ENCODE measurements at places on chromosomes 4 and X.
A peak's percentile ranks its signal among the peaks of the same experiment; 100 is the strongest.

GRCh38 chr4:84877051-84877833 is 89.2 kb downstream of the WDFY3 start:
- no peak for DNase-seq

GRCh38 chr4:6196871-6197270 is 3.5 kb downstream of the JAKMIP1 start:
- no peak for DNase-seq

DNA sequence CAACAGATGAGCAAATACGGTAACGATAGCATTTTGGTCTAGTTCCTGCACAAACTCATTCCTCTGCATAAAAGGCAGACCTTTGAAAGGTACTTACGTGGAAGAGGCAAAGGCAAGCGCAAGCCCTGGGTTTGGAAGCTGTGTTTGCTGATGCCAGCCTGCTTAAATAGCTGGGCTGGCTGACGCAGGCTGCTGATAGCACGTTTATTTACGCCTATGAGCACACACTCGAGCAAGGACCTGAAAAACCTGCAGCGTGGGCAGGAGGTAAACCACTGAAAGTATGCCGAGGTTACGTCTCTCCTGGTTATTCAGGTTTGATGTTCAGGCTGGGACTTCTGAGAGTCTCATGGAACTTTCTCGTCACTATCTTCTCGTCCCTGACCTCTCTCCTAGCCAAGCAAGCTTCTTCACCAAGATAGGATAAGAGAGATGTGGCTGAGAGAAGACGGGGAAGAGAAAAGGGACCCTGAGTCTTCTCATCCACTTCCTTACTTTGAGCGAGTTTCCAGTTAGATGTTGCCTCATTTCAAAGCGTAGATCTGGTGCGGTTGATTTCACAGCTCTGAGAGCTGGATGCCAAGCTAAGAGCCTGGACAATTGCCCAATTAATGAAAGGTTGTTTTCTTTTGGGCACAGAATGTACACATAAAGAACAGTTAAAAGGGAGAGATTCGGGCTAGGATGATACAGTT is at the start of gene HOPX:
Gene HOPX (minus strand): TSS at position 139 of the 695 bp plus-strand sequence. CDS start 23,480 bp downstream, outside the sequence.
- peak; percentile 21 for DNase-seq

DNA sequence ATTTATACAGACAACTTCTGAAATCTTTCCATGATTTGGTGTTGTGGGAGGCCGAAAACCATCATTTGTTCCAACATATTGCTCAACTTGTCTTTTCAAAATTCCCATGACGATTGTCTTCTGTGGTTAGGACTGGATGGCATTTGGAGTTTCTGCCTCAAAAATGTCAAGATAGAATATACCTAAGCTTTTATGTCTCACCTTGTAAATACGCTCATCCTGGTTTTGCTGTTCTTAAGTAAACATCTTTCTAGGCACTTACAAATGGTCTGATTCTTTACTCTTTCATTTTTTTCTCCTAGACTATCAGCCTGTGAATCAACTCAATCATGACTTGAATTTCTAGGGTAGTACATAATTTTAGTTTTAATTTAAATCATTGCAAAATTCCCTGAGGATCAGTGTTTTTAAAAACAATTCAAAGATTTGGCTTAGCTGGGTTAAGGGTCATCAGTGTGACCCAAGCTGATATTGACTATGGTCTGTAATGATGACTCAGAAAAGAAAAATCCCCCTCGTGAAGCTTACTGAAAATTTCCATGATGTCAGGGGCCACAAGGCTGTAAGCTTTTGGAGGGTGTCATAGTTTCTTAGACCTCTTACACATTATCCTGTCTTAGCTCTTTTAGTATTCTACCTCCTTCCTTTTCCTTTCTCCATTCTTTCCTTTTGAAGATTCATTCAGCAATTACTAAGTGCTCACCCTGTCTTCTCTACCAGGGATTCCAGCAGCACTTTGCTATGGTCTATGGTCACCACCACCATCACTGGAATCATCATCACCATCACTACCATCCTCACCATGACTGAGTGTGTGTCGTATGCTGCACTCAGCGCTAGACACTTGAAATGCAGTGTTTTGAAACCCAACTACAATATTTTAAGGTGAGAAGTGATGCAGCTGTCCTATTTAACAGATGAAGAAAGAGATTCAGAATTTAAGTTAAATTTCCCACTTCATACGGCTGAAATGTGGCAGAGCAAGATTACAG is 124.4 kb downstream of the CPE start:
- no peak for DNase-seq

- DNase-seq, result peak; percentile 36
Measured at GRCh38 chr4:142314686-142315085, 531.4 kb downstream of the INPP4B start.

GRCh38 chr4:54104907-54105306 is 4.9 kb downstream of the GSX2 start:
- DNase-seq, result no peak

DNA sequence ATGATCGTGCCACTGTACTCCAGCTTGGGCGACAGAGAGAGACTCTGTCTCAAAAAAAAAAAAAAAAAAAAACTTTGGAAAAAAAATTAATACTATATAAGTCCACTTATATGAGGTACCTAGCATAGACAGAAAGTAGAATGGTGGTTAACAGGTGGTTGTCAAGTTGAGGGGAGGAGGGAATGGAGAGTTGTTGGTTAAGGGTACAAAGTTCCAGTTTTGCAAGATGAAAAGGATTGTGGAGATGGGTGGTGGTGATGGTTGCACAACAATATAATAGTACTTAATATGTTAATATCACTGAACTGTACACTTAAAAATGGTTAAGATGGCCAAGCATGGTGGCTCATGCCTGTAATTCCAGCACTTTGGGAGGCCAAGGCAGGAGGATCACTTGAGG is 4.1 kb upstream of the IL9R start:
- DNase-seq, result no peak

DNA sequence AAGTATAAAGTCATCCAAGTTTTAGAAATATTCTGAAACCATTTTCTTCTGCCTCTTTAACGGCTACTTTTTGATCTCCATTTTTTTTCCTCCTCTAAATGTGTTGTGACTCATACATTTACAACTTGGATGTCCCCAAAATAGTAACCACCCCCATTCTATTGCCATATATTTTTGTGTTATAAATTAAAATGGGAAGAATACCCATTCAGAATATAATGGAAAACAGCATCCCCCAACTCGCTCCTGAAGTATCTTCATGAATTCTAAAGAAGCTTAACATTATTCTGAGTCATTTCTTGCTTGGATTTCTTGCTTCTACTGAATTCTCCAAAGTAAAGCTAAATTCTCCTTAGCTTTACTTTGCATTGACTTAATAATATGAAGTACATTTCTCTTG is 92.0 kb upstream of the PTPN13 start:
- DNase-seq, result no peak

GRCh38 chrX:120260369-120260768 is 9.8 kb downstream of the ZBTB33 start:
- DNase-seq, result no peak

DNA sequence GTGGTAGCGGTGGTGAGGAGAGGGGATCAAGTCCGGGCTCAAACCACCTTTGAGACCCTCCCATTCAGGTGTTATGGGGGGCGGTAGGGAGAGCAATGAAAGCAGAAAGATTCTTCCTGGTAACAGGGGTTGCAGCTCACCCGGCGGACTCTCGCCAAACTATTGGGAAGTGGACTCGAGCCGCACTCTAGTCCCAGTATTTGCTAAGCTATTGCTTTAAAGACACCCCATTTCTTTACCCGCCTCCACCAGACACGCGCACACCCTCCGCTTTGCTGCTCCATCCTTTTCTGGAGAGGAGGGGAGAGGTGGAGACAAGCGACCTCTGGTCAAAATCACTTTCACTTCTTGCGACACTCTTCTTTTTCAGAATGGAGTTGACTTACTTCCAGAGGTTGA is 625 bp upstream of the GABRA4 start:
- DNase-seq, result no peak

DNA sequence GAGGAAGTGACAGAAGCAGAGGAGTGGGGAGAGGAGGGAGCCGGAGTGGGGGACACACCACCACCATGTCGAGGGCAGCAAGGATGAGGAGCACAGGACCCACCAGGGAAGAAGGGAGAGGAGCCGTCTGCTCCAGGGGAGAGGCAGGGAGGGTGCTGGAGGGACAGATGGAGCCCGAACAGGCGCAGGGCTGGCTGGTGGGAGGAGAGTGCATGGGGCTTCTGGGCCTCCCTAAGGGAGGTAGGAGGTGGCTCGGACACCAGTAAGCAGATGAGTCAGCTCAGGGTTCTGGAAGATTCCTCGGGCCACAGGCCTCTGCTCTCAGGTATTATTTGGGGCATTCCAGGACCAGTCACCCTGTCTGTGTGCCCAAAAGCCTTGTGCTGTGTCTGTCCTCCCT is 29.8 kb downstream of the ATP2B3 start:
- no peak for DNase-seq

- no peak for DNase-seq
Measured at GRCh38 chrX:65755786-65756185, 88.3 kb downstream of the MSN start.

DNA sequence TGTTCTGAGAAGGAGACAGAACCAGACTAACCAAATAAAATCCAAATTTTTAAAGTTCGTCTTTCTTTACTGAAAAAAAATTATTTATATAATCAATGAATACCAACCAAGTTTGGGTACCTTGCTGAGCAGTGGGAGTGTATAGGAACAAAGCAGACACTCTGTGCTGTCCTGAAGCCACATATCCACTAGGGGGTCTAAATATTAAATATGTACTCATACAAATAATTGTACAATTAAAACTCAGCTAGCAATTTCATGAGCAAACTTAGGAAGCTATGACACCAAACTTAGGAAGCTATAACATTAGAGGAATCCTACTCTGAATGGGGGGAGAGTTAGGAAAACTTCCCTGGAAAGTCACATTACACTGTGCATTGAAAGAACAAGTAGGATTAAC is 582.0 kb upstream of the EPHA5 start:
- DNase-seq, result no peak

DNA sequence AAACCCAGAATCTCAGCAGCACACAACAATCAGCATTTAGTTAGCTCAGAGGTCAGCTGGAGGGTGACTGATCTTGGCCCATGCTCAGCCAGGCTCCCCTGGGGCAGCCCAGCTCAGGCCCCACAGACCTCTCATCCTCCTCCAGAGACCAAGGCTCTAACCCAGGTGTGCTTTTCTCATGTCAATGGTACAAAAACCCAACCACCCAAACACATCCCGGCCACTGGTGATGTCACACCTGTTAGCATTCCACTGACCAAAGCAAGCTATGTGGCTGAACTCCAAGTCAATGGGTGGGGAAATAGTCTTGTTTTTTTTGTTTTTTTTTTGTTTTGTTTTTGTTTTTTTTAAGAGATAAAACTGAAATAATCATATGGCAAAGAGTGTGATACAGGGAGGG is 77.5 kb downstream of the CYTL1 start:
- no peak for DNase-seq

GRCh38 chr4:24117975-24118374 is 228.1 kb upstream of the PPARGC1A start:
- no peak for DNase-seq

DNA sequence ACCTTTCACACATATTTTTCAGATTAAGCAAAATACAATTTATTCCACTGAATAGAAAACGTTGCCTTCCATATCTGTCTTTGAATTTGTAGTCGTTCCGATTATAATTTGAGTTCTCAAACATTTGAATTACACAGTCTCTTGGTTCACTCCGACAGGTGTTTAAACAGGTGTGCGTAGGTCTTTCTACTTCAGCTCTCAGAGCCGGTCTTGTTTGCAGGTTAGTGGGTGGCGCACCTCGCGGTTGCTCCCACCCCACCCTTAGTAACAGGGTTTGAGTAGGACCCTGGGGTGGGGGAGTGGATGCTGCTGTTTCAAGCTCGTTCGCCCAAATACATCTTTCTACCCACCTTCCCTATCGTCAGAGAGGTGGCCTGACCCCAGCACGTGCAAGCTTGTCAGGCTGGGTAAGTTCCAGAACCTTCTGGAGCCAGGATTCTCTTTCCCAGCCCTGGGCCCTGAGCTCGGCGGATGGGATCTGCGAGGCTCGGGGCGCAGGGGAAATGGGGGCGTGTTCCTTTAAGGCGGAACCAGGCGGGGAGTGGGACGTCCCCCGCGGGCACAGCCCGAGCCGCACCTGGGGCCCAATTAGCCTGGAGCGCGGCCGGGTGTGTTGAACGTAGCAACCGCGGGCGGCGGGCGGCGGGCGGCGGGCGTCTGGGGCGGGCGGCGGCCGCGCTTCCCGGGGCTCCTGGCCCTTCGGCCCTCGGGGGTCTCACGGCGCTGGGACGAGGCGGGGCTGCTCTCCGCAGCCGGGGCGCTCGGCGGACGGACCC is at the start of gene FAM149A:
Gene FAM149A (plus strand): TSS at position 591 of the 776 bp plus-strand sequence.
- DNase-seq, result no peak

DNA sequence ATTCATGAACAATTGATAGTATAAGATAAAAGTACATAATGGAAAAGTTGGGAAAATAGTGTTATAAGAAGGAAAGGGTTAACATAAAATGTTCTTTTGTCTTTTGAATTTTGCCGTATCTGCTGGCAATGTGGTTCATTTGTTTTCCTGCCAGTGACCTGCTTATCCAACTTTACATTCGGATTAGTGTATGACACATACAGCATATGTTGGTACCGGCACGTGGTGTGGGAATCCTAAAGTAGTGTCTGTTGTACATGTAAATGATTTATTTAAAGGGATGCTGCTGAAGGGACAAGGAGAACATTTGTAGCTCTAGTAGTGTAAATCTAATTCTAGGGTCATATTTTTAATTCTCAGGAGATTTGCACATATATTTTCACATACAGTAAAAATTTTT is 11.5 kb downstream of the RAB9A start:
- DNase-seq, result no peak

GRCh38 chrX:31222946-31223345 is 151.1 kb upstream of the FTHL17 start:
- DNase-seq, result no peak

DNA sequence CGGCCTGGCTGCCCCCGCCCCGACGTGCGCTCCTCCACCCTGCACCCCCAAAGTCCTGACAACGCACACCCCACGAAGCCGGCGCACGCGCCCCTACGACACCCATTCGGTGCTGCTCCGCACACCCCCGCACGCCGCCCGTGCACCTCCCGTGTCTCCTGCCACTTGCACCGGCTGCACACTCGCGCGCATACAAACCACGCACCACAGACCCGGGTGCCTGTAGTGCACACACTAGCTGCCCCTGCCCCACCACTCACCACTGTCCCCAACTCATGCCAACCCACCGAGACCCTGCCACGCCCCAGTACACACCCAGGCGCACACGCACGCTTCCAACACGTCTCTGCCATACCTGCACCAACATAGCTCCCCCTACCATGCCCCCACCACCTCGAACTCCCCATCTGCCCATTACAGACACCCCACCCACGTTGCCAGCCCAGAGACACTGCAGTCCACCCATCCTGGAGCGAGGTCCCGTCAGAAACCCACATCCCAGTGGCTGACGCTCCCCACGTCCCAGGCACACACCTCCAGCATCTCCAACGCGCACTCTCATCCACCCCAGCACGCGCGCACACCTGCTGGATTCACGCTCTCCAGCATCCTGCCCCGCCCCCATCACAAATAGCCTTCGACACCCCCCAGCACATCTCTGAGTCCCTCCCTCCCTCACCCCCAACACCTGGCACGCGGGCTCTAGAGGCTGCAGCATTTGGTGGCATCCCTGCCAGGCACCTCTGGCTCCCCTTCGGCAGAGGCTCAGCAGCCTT is 4.2 kb upstream of the DUSP9 start:
- no peak for DNase-seq

- DNase-seq, result peak; percentile 93
Measured at GRCh38 chr4:139177869-139178619, 1.0 kb upstream of the ELF2 start.
